ENCODE measurements at places on chromosomes 12 and 14.
A peak's percentile ranks its signal among the peaks of the same experiment; 100 is the strongest.

GRCh38 chr12:57817261-57817989, 1.1 kb downstream of the AVIL start:
- DNase-seq: no peak

DNA sequence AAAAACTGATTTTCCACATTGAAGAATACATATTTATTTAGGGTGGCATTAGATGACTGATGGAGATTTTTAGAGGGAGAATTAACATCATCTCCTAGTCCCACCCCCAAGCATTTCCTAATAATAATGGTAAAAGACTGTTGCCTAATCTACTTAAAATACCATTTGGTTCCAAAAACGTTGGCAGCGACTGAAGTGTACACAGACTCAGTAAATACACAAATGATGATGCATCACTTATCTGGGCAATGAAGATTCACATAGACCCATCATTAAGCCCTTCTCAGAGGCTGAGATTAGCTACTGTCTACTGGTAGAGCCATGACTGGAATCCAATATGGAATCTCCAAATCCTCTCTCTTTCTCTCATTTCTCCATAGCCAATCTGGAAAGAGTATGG, 18.2 kb downstream of the RTN1 start:
- no peak for DNase-seq

DNA sequence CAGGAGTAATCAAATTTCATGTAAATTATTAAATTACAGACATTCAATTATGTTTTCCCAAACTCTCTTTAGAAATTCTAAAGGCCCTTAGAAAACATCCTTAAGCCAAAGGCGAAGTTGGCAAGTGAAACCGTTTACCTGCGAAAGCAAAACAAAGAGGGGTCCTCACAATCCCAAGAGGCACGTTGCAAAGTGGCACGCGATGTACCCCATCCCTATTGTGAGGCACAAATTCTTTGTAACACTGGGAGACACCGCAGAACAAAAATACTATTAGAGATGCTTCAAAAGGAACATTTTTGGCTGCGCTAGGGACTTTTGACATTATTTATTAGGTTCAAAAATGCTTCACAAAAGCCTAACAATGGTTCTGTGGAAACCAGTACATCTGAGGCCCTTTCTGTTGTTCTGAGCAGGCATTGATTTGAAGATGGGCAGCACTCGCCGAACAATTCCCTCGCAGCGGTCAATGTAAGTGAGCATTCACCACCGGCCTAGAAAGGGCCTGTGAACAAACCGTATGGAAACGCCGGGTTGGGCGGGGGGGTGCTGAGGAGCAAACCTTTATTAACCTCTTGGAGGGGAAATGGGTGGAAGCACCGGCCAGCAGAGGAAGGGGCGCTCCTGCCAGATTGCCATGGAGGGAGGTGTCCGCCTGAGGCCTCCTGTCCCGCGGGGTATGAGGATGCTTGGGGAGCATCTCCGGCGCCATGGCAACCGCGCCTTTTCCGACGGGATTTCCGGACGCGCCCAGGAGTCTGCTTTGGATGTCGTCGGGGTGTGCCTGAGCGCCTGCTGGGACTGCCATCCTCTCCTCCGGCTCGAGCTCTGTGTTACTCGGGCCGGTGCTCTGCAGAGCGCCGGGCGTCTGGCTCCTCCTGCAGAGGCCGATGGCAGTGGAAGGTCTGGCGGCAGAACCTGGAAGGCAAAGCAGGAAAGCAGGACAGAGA, 193.9 kb downstream of the C12orf42 start:
- no peak for DNase-seq

DNA sequence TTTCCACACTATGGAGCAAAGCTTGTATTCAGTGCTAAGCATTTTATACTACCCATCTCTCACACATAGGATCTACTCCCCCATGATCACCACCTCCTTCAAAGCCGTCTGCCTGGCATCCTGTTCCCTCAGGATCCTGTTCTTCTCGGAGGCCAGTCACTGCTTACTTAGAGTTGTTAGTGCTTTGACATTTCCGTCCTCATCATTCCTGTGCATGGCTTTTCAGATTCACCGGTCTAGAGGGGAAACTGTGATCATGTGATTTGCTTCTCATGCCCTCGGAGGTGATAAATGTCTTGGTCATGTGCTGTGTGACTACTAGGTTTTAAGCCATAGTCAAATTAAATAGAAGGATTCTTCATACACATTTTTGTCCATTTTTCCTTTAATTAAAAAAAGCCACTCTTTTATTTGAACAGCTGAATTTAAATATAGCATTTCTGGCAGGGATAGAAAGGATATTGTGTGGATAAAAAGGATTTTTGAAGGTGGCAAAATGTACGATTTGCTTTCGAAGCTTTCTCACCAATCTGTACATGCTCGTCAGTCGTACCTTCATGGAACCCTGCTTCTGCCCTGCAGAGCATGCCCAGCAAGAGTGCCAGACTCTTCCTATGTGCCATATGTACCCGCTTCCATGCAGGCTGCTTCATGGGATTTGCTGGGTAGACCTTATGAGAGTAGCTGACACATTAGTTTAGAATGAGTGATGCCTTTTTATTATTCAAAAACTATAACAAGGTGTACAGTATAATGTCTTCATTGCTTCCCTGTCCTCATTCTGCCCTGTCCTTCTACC, 53.3 kb downstream of the BMAL2 start:
- no peak for DNase-seq

DNA sequence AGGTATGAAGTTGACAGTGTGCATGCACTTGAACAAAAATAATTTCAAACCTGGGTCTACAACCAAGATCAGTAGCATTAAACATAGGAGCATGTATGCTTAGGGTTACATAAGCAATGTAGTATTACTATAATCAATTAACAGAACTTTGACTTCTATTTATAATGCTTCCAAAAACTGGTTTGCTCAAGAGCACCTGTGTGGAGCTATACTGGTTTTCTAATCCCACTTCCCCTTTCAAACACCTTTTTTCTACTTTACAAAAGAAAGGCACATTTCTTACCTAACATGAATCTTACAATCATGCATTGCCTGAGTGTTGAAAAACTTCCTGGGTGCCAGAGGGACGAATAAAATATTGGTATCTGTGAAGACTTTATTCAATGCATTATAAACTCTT, 72.7 kb downstream of the EFCAB11 start:
- DNase-seq: no peak

GRCh38 chr12:13124656-13125505, 21.4 kb upstream of the GSG1 start:
- no peak for DNase-seq

DNA sequence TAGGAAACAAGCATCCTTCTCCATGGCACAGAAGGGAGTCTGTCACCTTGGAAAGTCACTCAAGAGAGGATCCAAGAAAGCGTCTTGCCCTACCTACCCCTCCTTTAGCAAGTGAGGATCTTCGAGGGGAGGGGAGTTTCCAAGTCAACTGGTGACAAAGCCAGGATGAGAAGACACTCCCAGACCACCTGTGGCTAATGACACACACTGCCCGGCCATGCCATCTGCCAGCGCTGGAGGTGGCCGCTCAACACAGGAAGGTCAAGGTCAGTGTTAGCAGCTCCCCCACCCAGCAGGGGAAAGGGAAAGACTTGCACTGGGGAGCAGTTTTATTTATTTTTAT, 41.3 kb downstream of the ELK3 start:
- DNase-seq: no peak

- DNase-seq: no peak
Observed at GRCh38 chr14:77303417-77304156, 17.1 kb downstream of the POMT2 start.

- no peak for DNase-seq
Observed at GRCh38 chr12:13000616-13000924, 505 bp upstream of the HEBP1 start.

DNA sequence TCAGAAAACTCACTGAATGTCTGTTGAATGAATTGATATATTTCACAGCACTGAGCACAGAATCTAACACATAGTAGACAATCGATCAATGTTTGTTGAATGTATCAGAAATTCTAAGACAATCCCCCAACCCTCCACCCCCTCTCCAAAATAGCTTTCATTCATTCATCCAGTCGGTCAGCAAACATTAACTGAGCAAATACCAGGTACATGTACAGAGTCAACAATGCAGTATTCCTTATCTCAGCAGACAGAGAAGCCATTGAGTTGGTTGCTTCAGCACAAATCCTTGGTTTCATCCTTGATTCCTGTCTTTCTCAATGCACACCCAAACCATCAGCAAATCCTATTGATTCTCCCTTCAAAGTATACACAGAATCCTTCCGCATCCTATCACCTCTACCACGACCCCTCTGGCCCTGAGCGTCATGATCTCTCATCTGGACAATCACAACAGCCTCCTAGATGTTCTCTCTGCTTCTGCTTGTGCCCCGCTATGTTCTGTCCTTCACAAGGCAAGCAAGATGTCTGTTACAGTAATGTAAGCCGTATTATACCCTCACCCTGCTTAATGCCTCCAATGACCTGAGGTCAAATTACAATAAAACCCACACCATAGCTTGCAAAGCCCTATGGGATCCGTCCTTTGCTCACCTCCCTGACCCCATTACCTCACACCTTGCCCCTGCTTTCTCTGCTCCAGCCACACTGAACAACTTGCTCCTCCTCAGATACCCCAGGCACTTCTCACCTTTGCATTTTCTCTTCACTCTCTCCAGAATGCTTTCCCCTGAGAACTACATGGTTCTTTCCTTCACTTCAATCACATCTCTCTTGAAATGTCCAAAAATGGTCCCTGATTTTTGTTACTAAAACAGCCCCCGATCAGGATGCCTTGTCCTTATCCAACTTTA, 738.1 kb upstream of the TBX3 start:
- DNase-seq: no peak

DNA sequence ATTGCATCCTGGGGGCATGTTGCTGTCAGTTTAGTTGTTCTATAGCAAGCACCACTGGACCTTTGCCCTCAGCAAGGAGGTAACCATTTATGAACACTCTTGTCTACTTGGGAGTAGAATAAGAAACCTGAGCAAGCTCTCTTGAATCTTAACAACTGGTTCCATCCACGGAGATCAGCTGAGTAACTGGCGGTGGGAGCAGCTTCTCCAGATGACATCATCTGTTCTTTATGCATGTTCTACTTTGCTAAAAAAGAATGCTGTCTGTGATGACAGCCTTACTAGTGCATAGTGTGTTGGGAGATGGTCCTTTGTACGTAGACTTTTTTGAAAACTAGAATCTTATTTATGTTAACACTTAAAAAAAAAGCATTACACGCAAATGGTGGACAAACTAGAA, 17.7 kb downstream of the SLC4A8 start:
- DNase-seq: no peak

- DNase-seq: no peak
Observed at GRCh38 chr14:73462048-73462715, 3.8 kb upstream of the NUMB start.

GRCh38 chr12:114820796-114821195, 136.8 kb upstream of the TBX3 start:
- no peak for DNase-seq

DNA sequence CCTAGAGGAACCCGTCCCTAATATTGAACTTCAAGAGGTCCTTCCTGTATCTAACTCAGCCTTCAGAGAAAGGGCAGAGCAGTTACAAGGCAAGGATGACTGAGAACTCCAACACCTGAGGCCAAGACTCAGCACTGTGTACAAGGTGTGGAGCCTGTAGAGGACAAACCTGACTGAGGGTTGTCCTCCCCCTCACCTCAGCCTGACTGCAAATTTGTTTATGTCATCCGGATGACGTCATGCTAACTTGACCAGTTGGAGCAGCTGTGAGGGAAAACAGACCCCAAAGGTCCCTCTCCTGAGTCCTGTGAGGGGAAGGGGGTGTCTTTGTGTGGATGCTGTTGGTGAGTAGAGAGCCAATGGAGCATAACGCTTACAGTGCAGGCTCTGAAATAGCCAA, 4.3 kb downstream of the CRACR2A start:
- no peak for DNase-seq

- DNase-seq: peak; percentile 46
Observed at GRCh38 chr12:50924439-50925341, 27.7 kb upstream of the HIGD1C start.

DNA sequence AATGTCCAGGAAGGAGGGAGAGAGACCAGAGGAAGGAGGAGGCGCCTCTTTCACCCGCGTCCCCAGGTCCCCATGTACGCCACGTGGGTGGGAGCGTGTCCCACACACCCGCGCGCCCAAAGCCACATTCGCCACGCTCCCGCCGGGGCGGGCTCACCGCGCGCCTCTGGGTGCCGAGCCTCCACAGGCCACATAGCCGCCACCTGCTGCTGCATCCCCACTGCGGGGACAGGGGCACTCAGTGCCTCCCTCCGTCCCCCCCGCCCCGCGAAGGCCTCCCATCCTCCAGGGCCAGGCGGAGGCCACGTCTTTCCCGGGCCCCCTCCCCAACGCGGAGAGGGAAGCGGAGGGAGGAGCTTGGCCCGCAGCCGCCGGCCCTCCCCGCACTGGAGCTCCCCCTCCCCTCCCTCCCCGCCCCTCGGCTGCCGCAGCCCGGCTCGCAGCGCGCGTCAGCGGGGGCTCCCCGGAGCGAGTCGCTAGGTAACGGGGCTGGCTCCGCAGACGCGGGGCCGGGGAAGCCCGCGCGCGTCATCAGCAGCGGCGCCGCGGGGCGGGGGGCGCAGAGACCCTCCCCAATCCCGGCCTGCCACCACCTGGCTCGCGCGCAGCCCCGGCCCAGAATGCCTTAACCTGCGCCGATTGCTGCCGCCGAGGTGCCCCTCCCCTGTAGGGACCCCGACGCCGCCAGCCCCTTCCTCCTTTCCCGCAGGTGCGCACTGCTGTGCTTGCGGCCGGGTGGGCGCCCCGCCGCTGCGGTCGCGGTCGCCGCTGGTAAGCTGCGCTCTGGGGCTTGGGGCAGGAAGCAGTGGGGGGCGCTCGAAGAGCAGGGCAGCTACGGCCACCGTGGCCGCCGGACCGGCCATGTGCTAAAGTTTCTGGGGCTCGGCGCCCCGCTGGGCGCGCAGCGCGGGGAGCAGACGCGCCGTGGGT, 536 bp upstream of the TUNAR start:
- DNase-seq: no peak

GRCh38 chr12:19674437-19674836, 235.1 kb downstream of the AEBP2 start:
- no peak for DNase-seq

- no peak for DNase-seq
Observed at GRCh38 chr12:29152981-29153630, 4.0 kb downstream of the FAR2 start.

- DNase-seq: no peak
Observed at GRCh38 chr14:75042035-75042434, 9.2 kb downstream of the MLH3 start.

GRCh38 chr14:76080471-76080870, 71.3 kb upstream of the GPATCH2L start:
- no peak for DNase-seq

Measured in NCI-H1048 (cell line).